ENCODE measurements at places on chromosomes 4 and X. TPM values are rescaled to one million over a fixed set of nuclear protein-coding genes. Genes with fewer than 3 reads are reported as not detected.

DNA sequence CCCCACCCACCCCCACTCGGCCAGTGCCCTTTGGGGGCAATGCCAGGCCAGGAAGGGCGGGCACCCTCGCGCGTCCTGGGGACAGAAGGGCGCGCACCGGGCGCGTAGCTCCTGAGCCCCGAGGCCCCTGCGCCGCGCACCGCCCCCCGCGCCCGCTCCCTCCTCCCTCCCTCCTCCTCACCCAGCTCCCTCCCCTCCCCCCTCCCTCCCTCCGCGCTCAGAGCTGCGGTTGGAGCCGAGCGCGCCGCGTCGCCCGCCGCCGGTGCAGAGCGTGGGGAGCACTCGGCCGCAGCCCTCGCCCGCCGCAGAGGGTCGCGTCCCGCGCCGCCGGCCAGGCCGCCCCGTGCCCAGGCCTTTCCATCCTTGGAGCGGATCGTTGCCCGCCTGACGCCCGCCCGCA is at the start of gene ATP2B3:
Gene ATP2B3, plus strand, starts transcription at position 220 of the 400 bp plus-strand sequence. CDS start 18,606 bp downstream, outside the sequence.
- H3K4me3 ChIP-seq: peak within 1 kb of the TSS; percentile 25
- no peak within 1 kb of the TSS for H3K27ac ChIP-seq
- peaks cover 3% of the 10 kb centered on the region for H3K36me3 ChIP-seq
- H3K4me1 ChIP-seq: peaks cover 4% of the 10 kb centered on the region
- no peak for DNase-seq
- peaks cover 18% of the 10 kb centered on the region for H3K27me3 ChIP-seq

GRCh38 chr4:178809921-178810320 is 1367.7 kb upstream of the AGA start:
- H3K36me3 ChIP-seq: no peaks in the 10 kb centered on the region
- no peak overlapping the region for H3K4me3 ChIP-seq
- H3K27me3 ChIP-seq: no peaks in the 10 kb centered on the region
- no peak overlapping the region for H3K27ac ChIP-seq
- no peaks in the 10 kb centered on the region for H3K4me1 ChIP-seq

GRCh38 chr4:150938873-150939499 is 76.1 kb downstream of the LRBA start:
- H3K36me3 ChIP-seq: no peaks in the 10 kb centered on the region
- H3K4me3 ChIP-seq: no peak overlapping the region
- peak overlapping the region; percentile 63 for H3K27ac ChIP-seq

DNA sequence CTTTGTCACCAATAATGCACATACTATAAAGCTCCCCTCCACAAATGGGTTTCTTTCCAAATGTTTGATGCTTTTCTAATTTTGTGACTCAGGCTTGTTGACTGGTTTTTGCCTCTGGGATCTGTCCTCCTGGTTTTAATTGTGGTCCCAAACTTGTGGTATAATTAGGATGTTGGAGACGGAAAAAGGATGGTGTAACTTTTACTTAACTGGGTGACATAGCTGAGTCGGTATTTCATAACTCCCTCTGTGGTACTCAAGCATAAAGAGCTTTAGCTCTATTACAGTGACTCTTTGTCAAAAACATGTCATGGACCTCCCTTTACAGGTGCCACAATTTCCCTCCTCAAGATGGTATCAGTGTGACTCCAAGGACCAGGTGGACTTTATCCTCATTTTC is 119.7 kb upstream of the RBPJ start:
- no peak for DNase-seq
- H3K4me1 ChIP-seq: peaks cover 46% of the 10 kb centered on the region
- H3K4me3 ChIP-seq: no peak overlapping the region
- H3K27ac ChIP-seq: peak overlapping the region; percentile 56
- H3K36me3 ChIP-seq: peaks cover 4% of the 10 kb centered on the region

- no peak overlapping the region for H3K27ac ChIP-seq
- no peak for DNase-seq
- H3K27me3 ChIP-seq: peaks cover 5% of the 10 kb centered on the region
- H3K4me3 ChIP-seq: no peak overlapping the region
- no peaks in the 10 kb centered on the region for H3K36me3 ChIP-seq
These were observed 24.5 kb upstream of the KDM5C start for GRCh38 chrX:53249408-53250042.

DNA sequence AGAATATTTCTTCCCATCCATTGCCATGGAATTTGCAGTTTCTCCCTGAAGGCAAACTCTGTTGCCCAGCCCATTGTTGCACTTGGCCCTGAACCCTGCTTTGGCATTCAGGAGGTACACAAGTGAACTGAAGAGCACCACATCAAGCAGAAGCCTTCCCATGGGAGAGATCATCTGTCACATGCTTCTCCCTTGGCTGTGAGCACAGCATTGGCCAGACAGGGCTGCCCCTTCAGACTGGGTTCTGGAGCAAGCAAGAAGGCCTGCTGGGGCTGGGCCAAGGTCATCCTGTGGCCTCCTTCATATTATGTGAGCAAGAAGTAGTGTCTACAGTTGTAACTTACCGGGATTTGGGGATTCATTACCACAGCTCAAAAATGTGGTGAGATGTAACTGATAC is 22.7 kb downstream of the SCML1 start:
- H3K27me3 ChIP-seq: peaks cover 4% of the 10 kb centered on the region
- peaks cover 2% of the 10 kb centered on the region for H3K4me1 ChIP-seq
- H3K4me3 ChIP-seq: no peak overlapping the region
- H3K36me3 ChIP-seq: no peaks in the 10 kb centered on the region

DNA sequence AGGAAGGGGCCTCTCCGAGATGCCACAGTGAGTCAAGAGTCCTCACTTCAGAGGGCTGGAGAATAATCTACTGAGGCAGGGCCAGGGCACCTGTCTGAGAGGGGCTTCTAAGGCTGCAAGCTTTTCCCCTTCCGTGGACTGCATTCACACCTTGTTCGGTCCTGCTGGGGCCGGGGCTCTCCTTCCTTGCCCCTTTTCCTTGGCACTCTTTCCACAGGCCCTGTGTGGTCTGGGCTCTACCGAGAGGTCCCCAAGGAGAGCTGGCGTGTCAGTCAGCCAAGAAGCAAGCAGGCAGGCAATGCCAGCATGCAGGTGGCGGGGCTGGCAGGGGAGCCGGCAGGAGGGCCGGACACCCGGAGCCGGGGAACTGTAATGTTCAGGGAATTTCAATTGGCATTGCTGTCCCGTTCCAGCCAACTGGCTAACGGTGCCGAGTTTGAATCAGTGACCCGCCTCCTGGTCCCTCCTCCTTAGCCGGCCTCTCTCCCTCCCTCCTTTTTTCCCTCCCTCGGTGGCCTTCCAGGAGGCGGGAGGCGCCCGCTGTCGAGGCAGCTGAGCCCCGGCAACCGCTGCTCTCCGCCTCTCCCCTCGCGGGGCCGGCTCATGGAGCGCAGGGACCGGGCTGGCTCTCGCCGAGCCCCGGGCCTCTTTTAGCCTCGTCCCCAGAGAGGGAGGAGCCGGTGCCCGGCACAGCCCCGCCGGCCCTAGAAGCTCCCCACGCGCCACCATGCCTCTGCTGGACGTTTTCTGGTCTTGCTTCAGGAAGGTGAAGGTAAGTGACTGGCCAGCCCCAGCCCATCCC is at the start of gene STARD8:
Gene STARD8, plus strand, starts transcription at position 511 of the 802 bp plus-strand sequence. Its CDS starts 217 bp downstream, at position 728.
- no peak within 1 kb of the TSS for H3K27ac ChIP-seq
- H3K4me3 ChIP-seq: no peak within 1 kb of the TSS
- H3K36me3 ChIP-seq: peaks cover 2% of the 10 kb centered on the region

DNA sequence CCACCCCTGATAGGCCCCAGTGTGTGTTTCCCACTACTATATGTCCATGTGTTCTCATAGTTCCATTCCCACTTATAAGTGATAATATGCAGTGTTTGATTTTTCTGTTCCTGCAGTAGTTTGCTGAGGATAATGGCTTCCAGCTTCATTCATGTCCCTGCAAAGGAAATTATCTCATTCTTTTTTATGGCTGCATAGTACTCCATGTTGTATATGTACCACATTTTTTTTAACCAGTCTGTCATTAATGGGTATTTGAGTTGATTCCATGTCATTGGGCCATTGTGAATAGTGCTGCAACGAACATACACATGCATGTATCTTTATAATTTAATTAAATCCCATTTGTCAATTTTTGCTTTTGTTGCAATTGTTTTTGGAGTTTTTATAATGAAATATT is 10.3 kb upstream of the TMPRSS11A start:
- H3K27ac ChIP-seq: no peak overlapping the region
- no peaks in the 10 kb centered on the region for H3K4me1 ChIP-seq
- H3K27me3 ChIP-seq: no peaks in the 10 kb centered on the region
- no peak for DNase-seq
- no peaks in the 10 kb centered on the region for H3K36me3 ChIP-seq

- H3K4me3 ChIP-seq: no peak overlapping the region
- no peaks in the 10 kb centered on the region for H3K27me3 ChIP-seq
- H3K36me3 ChIP-seq: no peaks in the 10 kb centered on the region
- no peaks in the 10 kb centered on the region for H3K4me1 ChIP-seq
- H3K27ac ChIP-seq: no peak overlapping the region
These were observed 71.2 kb downstream of the CXCL13 start for GRCh38 chr4:77676842-77677241.

DNA sequence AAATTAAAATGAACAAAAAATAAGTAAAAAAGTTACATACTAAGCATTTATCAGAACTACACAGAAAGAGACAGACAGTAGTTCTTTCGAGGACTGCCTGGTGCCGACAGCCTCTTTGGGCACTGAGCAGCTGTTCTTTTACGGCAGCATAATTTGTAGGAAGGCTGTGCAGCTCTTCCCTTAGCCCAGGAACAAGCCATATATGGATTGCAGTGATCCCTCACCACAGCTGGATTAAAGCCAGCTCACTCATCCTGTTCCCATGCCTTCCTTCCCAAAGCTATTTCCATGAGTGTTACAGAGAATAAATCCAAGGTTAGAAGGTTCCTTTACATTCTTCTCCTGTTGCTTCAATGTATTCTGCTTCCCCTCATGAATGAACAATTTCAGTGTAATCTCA is 71.7 kb downstream of the DDX60L start:
- peaks cover 10% of the 10 kb centered on the region for H3K36me3 ChIP-seq
- no peak overlapping the region for H3K4me3 ChIP-seq
- no peak overlapping the region for H3K27ac ChIP-seq
- peaks cover 5% of the 10 kb centered on the region for H3K4me1 ChIP-seq
- no peak for DNase-seq
- H3K27me3 ChIP-seq: no peaks in the 10 kb centered on the region

GRCh38 chr4:105149771-105150170 is 3.1 kb downstream of the TET2 start:
- no peak for DNase-seq
- H3K36me3 ChIP-seq: peaks cover 8% of the 10 kb centered on the region
- H3K27me3 ChIP-seq: no peaks in the 10 kb centered on the region
- no peak overlapping the region for H3K27ac ChIP-seq
- H3K4me1 ChIP-seq: peaks cover 46% of the 10 kb centered on the region

DNA sequence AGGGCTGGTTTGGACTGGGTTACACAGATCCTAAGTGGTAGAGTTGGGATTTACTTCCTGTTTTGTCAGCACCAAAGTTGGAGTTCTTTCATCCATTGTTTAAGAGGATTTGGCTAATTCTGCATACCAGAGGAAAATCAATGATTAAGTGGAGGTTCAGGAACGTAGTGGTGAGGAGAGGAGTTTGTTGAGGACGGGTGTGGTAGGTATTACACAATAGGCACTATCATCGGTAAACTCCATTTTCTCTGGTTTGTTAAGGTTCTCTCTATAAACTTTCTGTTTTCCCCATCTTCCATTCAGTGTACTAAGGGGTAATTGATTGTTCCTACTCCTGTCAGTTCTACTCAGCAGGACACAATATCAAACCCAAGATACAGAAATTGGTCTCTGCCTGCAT is 107.5 kb upstream of the VCX2 start:
- DNase-seq: no peak
- H3K36me3 ChIP-seq: no peaks in the 10 kb centered on the region
- no peak overlapping the region for H3K4me3 ChIP-seq

GRCh38 chr4:3073158-3074077 is 920 bp downstream of the HTT-AS start:
- peak overlapping the region; percentile 19 for H3K4me3 ChIP-seq
- no peaks in the 10 kb centered on the region for H3K27me3 ChIP-seq
- no peaks in the 10 kb centered on the region for H3K36me3 ChIP-seq
- peaks cover 16% of the 10 kb centered on the region for H3K4me1 ChIP-seq
- DNase-seq: peak; percentile 21
- no peak overlapping the region for H3K27ac ChIP-seq

- no peak overlapping the region for H3K4me3 ChIP-seq
- peaks cover 19% of the 10 kb centered on the region for H3K27me3 ChIP-seq
- no peaks in the 10 kb centered on the region for H3K36me3 ChIP-seq
- no peaks in the 10 kb centered on the region for H3K4me1 ChIP-seq
- DNase-seq: no peak
- H3K27ac ChIP-seq: no peak overlapping the region
These were observed 51.1 kb downstream of the COL25A1 start for GRCh38 chr4:109251396-109251795.

DNA sequence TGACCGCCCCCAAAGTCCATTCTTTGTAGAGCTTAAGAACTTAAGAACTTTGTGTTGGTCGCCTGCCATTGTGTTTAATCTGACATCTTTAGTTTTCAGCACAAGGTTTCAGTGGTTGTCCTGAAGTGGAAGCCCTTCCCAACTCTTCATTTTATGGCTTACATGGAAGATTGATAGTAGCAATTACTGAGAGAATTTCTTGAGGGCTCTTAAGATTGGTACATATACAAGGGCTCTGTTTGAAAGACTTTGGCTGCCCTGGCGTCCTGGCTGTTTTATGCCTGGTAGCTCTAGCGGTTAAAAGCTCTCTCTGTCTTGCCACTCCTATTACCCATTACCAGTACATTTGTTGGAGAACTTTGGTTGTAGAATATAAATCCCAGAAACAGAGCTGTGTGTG is 75.0 kb downstream of the KDM6A start:
- peak overlapping the region; percentile 36 for H3K4me3 ChIP-seq
- H3K27ac ChIP-seq: peak overlapping the region; percentile 14
- DNase-seq: no peak
- H3K4me1 ChIP-seq: peaks cover 18% of the 10 kb centered on the region

- H3K27me3 ChIP-seq: peaks cover 6% of the 10 kb centered on the region
- no peaks in the 10 kb centered on the region for H3K36me3 ChIP-seq
- H3K27ac ChIP-seq: no peak overlapping the region
These were observed 22.2 kb downstream of the BTC start for GRCh38 chr4:74772106-74772505.

GRCh38 chr4:14837860-14838259 is 164.4 kb upstream of the CPEB2 start:
- H3K4me1 ChIP-seq: no peaks in the 10 kb centered on the region
- H3K36me3 ChIP-seq: no peaks in the 10 kb centered on the region
- DNase-seq: no peak
- no peak overlapping the region for H3K4me3 ChIP-seq
- no peaks in the 10 kb centered on the region for H3K27me3 ChIP-seq

DNA sequence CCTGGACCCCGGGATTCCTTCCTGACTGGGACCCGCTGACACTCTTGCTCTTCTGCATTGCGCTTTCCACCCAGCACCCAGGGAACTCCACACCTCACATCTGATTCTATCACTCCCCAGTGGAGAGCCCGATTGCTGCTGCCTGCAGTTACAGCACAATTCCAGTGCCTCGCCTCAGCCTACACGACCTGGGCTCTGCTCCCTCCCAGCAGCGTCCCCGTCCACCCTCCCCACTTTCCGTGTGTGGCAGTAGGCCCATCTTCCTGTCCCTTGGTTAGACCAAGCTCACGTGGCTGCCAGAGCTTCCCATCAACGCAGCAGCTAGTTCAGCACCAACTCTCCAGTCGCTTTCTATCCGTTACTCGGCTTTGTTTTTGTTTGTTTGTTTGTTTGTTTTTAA is 66.6 kb upstream of the SORBS2 start:
- H3K4me1 ChIP-seq: no peaks in the 10 kb centered on the region
- no peak for DNase-seq
- H3K27me3 ChIP-seq: peaks cover 4% of the 10 kb centered on the region
- H3K27ac ChIP-seq: no peak overlapping the region

DDIT4L gene
- total RNA-seq: not detected

COL4A6 gene
- total RNA-seq: not detected

STPG2 gene
- total RNA-seq: 0.17 TPM

MAGEA9B gene
- not detected for total RNA-seq

NALF2 gene
- 0.22 TPM for total RNA-seq

CABS1 gene
- total RNA-seq: not detected

HSD17B13 gene
- not detected for total RNA-seq

ADAD1 gene
- total RNA-seq: not detected

RBM3 gene
- 380 TPM for total RNA-seq

SHROOM4 gene
- 0.02 TPM for total RNA-seq

PRICKLE3 gene
- 4.8 TPM for total RNA-seq

All from T-helper 17 cell (primary cell).